WTC11 (cell line): ENCODE measurements at places on chromosomes 1 and 21. TPM values are rescaled to one million over a fixed set of nuclear protein-coding genes. Genes with fewer than 3 reads are reported as not detected.

DNA sequence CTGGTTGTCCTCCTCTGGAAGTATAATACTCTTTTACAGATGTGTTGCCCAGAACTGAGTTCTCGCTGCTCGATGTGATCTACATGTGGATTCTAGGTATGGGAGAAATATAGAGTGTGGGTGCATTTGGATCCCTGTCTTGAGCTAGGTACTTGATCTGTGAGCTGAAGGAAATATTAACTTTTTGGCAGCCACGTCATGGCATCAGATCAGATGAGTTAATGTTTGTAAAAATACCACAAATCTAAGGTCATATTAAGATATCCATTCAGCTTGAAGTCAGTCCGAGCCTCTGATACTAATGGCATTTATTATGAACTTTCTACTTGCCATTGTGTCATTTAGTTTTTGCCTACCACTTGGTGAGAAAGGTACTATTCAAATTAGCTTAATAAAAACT, 24.6 kb downstream of the MAPKAPK2 start:
- peaks cover 55% of the 10 kb centered on the region for H3K4me1 ChIP-seq
- no peak for DNase-seq
- no peaks in the 10 kb centered on the region for H3K27me3 ChIP-seq
- no peak overlapping the region for H3K4me3 ChIP-seq

DNA sequence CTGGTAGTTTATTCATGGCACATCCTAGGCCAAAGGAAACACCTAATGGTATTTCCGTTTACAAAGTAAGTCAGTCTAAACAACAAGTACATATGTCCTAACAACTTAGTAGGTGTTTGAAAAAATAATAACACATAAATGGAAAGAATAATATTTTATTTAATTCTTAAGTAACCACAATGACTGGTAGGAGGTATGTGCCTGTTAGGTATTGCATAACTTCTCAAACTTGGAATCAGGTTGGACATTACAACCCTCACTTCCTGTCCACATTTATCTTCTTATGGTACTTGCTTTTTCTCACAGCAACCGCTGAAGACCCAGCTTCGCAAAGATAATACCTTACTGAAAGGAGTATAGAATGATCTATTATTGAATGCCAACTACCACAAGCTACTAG, 64.2 kb downstream of the VPS13D start:
- DNase-seq, result no peak
- no peaks in the 10 kb centered on the region for H3K27me3 ChIP-seq
- H3K4me3 ChIP-seq, result no peak overlapping the region
- H3K4me1 ChIP-seq, result no peaks in the 10 kb centered on the region

- DNase-seq, result no peak
- H3K36me3 ChIP-seq, result 0 out of 2 replicates have a peak, but pooled peaks cover 4% of the 10 kb centered on the region
- peaks cover 34% of the 10 kb centered on the region for H3K4me1 ChIP-seq
- no peaks in the 10 kb centered on the region for H3K27me3 ChIP-seq
- no peak overlapping the region for H3K4me3 ChIP-seq
Measured at GRCh38 chr1:14954210-14954609, 199.3 kb upstream of the TMEM51 start.

GRCh38 chr1:183733715-183734114, 71.2 kb upstream of the RGL1 start:
- H3K27ac ChIP-seq, result no peak overlapping the region
- H3K36me3 ChIP-seq, result no peaks in the 10 kb centered on the region
- no peaks in the 10 kb centered on the region for H3K27me3 ChIP-seq
- H3K4me3 ChIP-seq, result no peak overlapping the region
- peaks cover 28% of the 10 kb centered on the region for H3K4me1 ChIP-seq

- no peak overlapping the region for H3K4me3 ChIP-seq
- no peaks in the 10 kb centered on the region for H3K27me3 ChIP-seq
- DNase-seq, result no peak
- H3K4me1 ChIP-seq, result no peaks in the 10 kb centered on the region
Measured at GRCh38 chr1:241698177-241698576, 46.1 kb downstream of the WDR64 start.

Gene LRRC7
- total RNA-seq, result not detected in 3 replicates

Gene LTN1
- total RNA-seq, result 18.9 to 23.0 TPM (median 21.1 TPM) in 3 replicates

Gene KRTAP21-2
- not detected in 3 replicates for total RNA-seq

Gene ATAD3A
- total RNA-seq, result 56.1 to 71.2 TPM (median 58.7 TPM) in 3 replicates

Gene RBP7
- 3.2 to 4.9 TPM (median 4.3 TPM) in 3 replicates for total RNA-seq
